Mesothelial cell of epicardium (in vitro differentiated cells): ENCODE measurements at places on chromosomes 3 and 15. TPM values are rescaled to one million over a fixed set of nuclear protein-coding genes. Genes with fewer than 3 reads are reported as not detected.

GRCh38 chr3:190807719-190808375 lies 54.6 kb downstream of the GMNC start:
- no peak for DNase-seq
- H3K27ac ChIP-seq, result no peak overlapping the region
- no peaks in the 10 kb centered on the region for H3K36me3 ChIP-seq
- peaks cover 1% of the 10 kb centered on the region for H3K4me1 ChIP-seq
- no peak overlapping the region for H3K4me3 ChIP-seq

Gene P2RY1
- 7.3 to 8.9 TPM (median 8.5 TPM) in 3 replicates for total RNA-seq

Gene UBR1
- total RNA-seq, result 29.9 to 36.4 TPM (median 33.4 TPM) in 3 replicates

GRCh38 chr3:12869035-12869621 lies 27.8 kb upstream of the RPL32 start:
- no peaks in the 10 kb centered on the region for H3K36me3 ChIP-seq
- H3K27me3 ChIP-seq, result peaks cover 31% of the 10 kb centered on the region
- H3K4me1 ChIP-seq, result peaks cover 10% of the 10 kb centered on the region
- H3K4me3 ChIP-seq, result peak overlapping the region; percentile 68
- DNase-seq, result peak; percentile 76

Gene CPEB1
- total RNA-seq, result 0.40 to 0.69 TPM (median 0.63 TPM) in 3 replicates

Gene ZNF502
- not detected in 3 replicates for total RNA-seq

DNA sequence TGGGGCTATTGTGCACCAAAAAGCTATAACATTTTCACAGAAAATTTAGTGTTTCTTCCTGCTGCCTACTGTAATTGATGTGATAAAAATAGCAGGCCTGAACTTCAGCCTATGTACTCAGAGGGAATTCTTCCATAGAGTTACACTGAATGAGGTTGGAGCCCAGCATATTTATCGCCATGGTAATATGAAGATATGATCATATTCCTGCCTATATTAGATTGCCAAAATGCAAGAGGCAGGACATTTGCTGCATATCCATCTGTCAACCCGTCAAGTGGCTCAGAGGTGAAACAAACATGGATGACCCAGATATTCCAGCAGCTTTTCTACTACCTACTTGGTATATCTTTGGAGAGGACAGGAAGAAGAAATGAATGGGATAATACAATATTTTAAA lies 1150.6 kb downstream of the TBL1XR1 start:
- no peaks in the 10 kb centered on the region for H3K27me3 ChIP-seq
- DNase-seq, result no peak
- H3K27ac ChIP-seq, result no peak overlapping the region
- no peak overlapping the region for H3K4me3 ChIP-seq

Gene TTLL13
- 0.33 to 0.77 TPM (median 0.47 TPM) in 3 replicates for total RNA-seq

- no peaks in the 10 kb centered on the region for H3K36me3 ChIP-seq
- H3K27ac ChIP-seq, result no peak overlapping the region
- no peaks in the 10 kb centered on the region for H3K4me1 ChIP-seq
- no peak overlapping the region for H3K4me3 ChIP-seq
- no peak for DNase-seq
- H3K27me3 ChIP-seq, result peaks cover 21% of the 10 kb centered on the region
These were observed 111.8 kb upstream of the PROK2 start for GRCh38 chr3:71896751-71897150.

DNA sequence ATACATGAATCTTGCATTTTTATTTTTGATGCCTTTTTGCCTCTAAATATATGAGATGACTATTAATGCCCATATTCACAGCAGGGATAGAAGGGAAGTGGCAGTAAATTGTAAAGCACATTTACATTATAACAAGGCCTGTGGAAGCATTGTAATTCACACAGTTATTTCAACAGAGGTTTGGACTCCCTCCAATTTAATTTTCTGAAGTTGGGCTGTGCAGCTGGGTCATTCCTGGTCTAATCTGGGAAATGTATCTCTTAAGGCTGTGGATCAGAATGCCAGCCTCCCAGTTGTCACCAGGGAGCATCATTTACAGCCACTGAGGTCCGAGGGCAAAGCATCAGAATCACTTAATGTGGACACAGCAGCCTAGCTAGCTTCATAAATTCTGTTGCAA lies 434.5 kb downstream of the MFSD1 start:
- H3K4me3 ChIP-seq, result no peak overlapping the region
- peaks cover 12% of the 10 kb centered on the region for H3K27me3 ChIP-seq
- H3K27ac ChIP-seq, result no peak overlapping the region
- H3K4me1 ChIP-seq, result peaks cover 3% of the 10 kb centered on the region

DNA sequence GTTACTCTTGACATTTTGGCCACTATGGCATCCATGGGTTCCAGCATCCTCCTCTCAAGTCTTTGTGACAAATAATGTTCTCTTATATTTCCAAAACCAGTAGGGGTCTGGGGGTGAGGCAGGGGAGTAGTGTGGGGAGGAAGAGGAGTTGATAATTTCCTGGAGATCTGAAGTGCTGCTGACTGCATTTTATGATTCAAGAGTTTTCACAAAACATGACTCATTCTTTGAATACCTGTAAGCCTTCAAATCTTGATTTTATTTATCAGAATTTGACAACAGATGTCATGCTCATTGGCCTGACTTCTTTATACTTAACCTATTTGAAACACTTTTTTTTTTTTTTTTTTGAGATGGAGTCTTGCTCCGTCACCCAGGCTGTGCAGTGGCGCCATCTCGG lies 98.8 kb upstream of the PLXND1 start:
- no peak overlapping the region for H3K27ac ChIP-seq
- peaks cover 6% of the 10 kb centered on the region for H3K36me3 ChIP-seq
- no peak overlapping the region for H3K4me3 ChIP-seq
- no peak for DNase-seq
- no peaks in the 10 kb centered on the region for H3K27me3 ChIP-seq

Gene ARMC8
- 48.8 to 53.2 TPM (median 50.6 TPM) in 3 replicates for total RNA-seq

Gene TBCCD1
- 12.2 to 14.5 TPM (median 12.4 TPM) in 3 replicates for total RNA-seq

GRCh38 chr3:179046497-179047353 lies 24.9 kb downstream of the ZMAT3 start:
- H3K4me1 ChIP-seq, result no peaks in the 10 kb centered on the region
- no peak overlapping the region for H3K27ac ChIP-seq
- peaks cover 48% of the 10 kb centered on the region for H3K36me3 ChIP-seq

- peak overlapping the region; percentile 31 for H3K27ac ChIP-seq
- H3K27me3 ChIP-seq, result peaks cover 16% of the 10 kb centered on the region
- no peaks in the 10 kb centered on the region for H3K36me3 ChIP-seq
- DNase-seq, result no peak
- peaks cover 28% of the 10 kb centered on the region for H3K4me1 ChIP-seq
These were observed 92.0 kb downstream of the PLXNA1 start for GRCh38 chr3:127074900-127075360.

DNA sequence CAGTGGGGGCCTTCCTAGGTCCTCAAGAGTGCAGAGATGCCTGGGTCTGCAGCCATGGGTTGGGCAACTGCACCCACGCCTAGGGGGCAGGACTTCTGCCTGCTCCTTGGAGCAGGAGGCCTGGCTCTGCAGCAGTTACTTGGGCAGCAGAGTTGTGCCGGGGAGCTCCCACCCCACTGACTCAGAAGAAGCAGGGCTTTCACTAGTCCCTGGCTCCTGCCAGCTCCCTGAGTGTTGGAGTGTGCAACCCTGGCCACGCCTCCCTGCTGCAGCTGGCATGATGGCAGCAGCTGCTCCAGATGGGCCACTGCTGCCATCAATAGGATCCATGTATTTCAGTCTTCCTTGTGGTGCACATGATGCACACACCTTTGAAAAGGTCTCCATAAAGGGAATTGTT lies 40.6 kb upstream of the KCNH8 start:
- no peak overlapping the region for H3K27ac ChIP-seq
- no peak overlapping the region for H3K4me3 ChIP-seq
- no peaks in the 10 kb centered on the region for H3K36me3 ChIP-seq

Gene SOX14
- total RNA-seq, result 0.18 to 0.44 TPM (median 0.18 TPM) in 3 replicates

GRCh38 chr15:65533057-65533756 lies 2.9 kb downstream of the HACD3 start:
- H3K36me3 ChIP-seq, result peaks cover 12% of the 10 kb centered on the region
- H3K4me3 ChIP-seq, result peak overlapping the region; percentile 39
- no peak for DNase-seq
- peaks cover 36% of the 10 kb centered on the region for H3K4me1 ChIP-seq
- peak overlapping the region; percentile 92 for H3K27ac ChIP-seq

DNA sequence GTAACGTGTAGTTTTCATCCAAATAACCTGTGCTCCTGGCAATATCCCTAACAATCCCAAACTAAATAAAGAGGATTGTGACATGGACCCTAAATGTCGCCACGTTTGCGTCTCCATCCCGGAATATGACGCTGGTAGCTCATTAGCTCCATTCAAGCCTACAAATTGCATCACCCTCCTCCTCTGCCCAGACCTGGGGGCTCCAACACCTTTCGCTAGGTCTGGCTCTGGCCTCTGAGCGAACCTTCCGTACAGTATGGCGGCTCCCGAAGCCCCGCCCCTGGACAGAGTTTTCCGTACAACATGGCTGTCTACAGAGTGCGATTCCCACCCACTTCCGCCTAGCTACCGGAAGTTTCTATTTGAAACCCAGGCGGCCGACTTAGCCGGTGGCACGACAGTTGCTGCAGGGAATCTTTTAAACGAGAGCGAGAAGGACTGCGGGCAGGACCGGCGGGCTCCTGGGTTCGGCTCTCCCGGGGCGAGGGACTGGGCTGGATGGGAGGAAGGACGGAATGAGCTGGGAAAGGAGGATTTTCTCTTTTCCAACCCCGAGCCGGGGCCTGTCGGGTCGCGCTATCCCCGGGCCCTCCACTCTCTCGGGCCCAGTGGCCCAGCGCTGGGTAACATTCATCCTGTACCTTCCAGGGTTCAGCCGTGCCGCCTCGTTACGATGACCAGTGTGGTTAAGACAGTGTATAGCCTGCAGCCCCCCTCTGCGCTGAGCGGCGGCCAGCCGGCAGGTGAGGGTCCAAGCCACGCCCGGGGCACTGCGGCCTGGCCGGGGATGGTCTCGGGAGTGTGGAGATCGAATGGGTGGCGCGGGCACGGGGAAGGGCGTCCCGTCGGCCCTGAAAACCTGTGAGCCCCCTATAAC lies at the start of gene KNSTRN:
TSS of gene KNSTRN (plus strand) at position 142 of the 877 bp plus-strand sequence. CDS start at position 257, 115 bp downstream.
- H3K4me3 ChIP-seq, result peak within 1 kb of the TSS; percentile 99
- peak; percentile 83 for DNase-seq
- peak within 1 kb of the TSS; percentile 93 for H3K27ac ChIP-seq

GRCh38 chr3:99537416-99537815 lies 101.0 kb upstream of the COL8A1 start:
- H3K27me3 ChIP-seq, result no peaks in the 10 kb centered on the region
- peak overlapping the region; percentile 75 for H3K27ac ChIP-seq
- H3K4me1 ChIP-seq, result peaks cover 29% of the 10 kb centered on the region
- no peaks in the 10 kb centered on the region for H3K36me3 ChIP-seq

GRCh38 chr3:8644748-8645390 lies at the start of gene SSUH2:
TSS of gene SSUH2 (minus strand) at chr3:8644798. CDS start at chr3:8644758, 40 bp downstream.
- no peak for DNase-seq
- no peak within 1 kb of the TSS for H3K27ac ChIP-seq
- H3K4me3 ChIP-seq, result no peak within 1 kb of the TSS
- peaks cover 29% of the 10 kb centered on the region for H3K27me3 ChIP-seq
- no peaks in the 10 kb centered on the region for H3K4me1 ChIP-seq

DNA sequence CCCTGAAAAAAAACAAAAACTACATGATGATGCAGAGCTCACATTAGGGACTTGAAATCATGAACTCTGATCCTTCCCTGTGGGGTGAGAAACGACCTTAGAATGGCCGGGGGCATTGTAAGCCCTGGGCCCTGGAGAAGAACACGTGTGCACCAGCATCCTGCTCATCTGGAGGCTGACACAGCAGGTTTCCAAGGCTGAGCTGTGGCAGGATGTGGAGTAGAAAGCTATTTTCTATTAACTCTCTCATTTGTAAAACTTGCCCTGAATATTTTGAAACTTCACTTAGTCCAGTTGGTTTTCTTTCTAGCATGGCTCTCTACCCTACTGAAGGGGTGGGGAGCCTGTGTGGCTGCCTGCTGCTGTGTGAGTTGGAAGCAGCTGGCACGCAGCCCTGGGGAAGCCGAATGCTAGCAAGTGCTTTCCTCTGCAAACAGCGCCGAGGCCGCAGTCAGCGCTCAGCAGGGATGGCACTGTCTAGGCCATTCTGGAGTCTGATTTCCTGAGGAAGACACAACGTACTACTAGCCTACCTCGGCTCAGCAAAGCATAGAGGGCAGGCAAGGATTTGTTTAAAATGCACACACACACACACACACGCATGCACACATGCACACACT lies 58.0 kb downstream of the GABRG3 start:
- no peak for DNase-seq
- peaks cover 4% of the 10 kb centered on the region for H3K4me1 ChIP-seq
- no peak overlapping the region for H3K4me3 ChIP-seq

Gene ZNF860
- total RNA-seq, result 0.63 to 1.3 TPM (median 1.2 TPM) in 3 replicates

GRCh38 chr3:171468296-171468906 lies 8.2 kb upstream of the TNIK start:
- H3K4me3 ChIP-seq, result no peak overlapping the region
- DNase-seq, result no peak
- peaks cover 10% of the 10 kb centered on the region for H3K4me1 ChIP-seq
- H3K27ac ChIP-seq, result no peak overlapping the region

DNA sequence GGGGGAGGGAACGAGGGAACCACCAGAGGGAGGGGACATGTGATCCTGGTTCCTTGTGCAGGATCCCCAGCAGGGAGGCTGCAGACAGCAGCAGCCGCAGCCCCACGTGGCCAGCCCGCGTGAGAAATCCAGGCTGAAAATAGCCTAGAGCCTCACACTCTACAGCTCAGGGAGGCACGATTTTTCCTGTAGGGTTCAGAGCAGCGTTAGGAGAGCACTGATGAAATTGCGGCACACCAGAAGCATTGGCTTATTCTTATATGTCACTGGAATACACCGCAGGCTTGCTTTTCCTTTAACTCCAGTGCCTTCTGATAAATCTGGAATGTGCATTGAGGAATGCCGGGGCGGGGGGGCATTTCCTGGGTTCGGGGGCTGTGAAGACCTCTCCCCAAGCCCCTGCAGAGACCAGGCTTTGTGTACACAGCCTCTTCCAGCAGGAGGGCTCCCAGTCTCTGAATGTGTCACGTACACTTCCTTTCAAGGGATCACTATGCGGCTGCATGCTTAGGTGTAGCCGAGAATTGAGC lies 193.0 kb downstream of the ATP10A start:
- H3K4me3 ChIP-seq, result peak overlapping the region; percentile 62
- H3K36me3 ChIP-seq, result no peaks in the 10 kb centered on the region
- peaks cover 4% of the 10 kb centered on the region for H3K27me3 ChIP-seq
- peak overlapping the region; percentile 82 for H3K27ac ChIP-seq

DNA sequence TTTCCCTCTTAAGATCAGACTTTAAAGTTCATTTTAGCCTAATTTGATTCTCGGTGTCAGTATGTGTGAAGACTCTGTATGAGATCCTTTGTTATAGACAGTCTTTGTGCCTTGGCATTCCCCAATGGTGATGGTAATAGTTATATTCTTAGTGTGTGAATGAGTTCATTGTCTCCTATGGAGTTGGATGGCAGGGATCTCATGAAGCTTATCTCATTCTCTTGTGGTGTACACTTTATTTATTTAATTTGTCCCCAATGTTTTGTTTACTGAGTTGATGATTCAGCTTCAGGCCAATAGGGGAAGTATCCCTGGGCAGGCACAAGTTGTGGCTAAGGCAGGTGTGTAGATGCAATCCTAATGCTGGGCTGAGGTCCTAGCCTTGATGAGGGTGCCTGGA lies 222.0 kb upstream of the DPPA4 start:
- peaks cover 3% of the 10 kb centered on the region for H3K4me1 ChIP-seq
- no peak for DNase-seq
- peaks cover 20% of the 10 kb centered on the region for H3K36me3 ChIP-seq
- H3K27me3 ChIP-seq, result no peaks in the 10 kb centered on the region
- H3K4me3 ChIP-seq, result no peak overlapping the region

Gene FAM107A
- not detected in 3 replicates for total RNA-seq
